Tibial nerve (tissue), 4 donors: ENCODE measurements at places on chromosomes 13 and 19.

DNA sequence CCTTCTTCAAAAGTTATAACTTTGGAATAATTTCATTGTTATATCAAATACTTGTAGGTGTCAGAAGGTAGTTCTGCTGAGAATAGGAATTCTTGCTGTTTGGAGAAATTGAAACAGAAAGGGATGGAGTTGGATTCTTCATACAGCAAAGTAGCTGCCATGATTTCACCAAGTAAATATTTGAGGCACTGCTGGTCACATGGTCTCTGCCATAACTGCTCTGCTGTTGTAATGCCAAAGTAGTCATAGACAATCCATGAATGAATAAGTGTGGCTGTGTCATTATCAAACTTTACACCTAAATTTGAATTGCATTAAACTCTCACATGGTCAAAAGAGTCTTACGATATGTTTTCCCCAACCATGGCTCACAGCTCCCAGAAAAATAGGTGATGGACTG is 308.6 kb downstream of the GPC6 start:
- no peak for DNase-seq

- no peak for DNase-seq
Observed at GRCh38 chr13:100298116-100298681, 209.3 kb downstream of the PCCA start.

- no peak for DNase-seq
Observed at GRCh38 chr13:66312312-66313087, 917.6 kb downstream of the PCDH9 start.

DNA sequence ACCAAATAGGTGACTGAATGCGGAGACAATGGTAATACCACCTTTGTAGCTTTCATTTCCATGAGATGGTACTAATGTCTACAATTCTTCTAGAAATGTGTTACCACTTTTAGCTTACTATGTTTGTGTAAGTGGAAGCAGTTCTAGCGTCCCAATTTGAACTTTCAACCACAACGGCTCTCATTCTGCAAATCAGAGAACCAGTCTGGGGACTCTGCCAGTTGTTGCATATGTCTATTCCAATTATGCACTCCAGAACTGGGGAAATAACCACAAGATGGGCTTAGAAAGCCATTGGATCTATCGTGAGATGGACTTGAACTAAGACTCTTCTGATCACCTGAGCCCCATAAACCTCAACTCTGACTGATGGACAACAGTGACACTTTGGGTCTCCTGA is 862.3 kb downstream of the SLITRK1 start:
- no peak for DNase-seq

GRCh38 chr19:5142725-5143097 is 173.8 kb downstream of the KDM4B start:
- no peak for DNase-seq

GRCh38 chr13:90217275-90217674 is 1130.2 kb upstream of the MIR17HG start:
- DNase-seq, result no peak

- no peak for DNase-seq
Observed at GRCh38 chr13:28438067-28438466, 56.9 kb downstream of the FLT1 start.

GRCh38 chr19:4012975-4013634 is 5.6 kb downstream of the PIAS4 start:
- DNase-seq, result no peak

- DNase-seq, result no peak
Observed at GRCh38 chr19:46197314-46198070, 32.0 kb upstream of the IGFL1 start.

DNA sequence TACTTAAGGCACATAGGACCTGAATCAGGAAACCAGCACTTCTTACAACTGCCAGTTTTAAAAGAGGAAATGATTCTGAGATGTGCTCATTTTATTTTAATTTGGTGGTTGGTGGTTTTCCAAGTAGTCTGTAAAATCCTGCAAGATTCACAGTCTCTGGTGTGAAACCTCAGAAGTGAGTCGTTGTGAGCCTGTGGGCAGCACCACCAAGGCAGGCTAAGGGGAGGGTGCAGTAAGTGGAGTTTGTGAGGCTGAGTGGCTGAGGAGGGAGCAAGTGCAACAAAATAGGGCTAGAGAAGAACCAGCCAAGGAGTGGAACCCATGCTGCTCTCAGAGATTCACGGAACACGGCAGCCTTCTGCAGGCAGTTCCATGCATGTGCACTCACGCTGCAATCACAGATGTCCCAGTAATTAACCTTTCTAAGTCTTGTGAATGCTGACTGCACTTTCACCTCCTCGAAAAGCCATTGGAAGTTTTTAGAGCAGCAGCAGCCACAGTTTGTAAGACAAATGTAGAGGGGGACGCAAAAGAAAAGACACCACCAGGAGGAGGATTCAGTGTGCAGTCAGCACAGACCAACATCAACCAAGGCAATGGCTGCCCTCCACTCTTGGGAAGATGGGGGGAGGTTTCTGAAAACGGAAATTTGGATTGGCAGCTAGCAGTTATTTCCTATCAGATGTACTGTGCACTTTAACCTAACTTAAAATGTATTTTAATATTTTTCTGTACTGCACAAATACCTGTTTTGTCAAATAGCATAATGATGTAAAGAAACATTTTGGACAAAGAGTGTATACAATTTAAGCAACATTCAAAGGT is 44.9 kb downstream of the ESD start:
- DNase-seq, result no peak

- no peak for DNase-seq
Observed at GRCh38 chr19:18452386-18452785, 14.5 kb upstream of the ISYNA1 start.

GRCh38 chr13:91017031-91017668 is 330.3 kb upstream of the MIR17HG start:
- DNase-seq, result no peak

- no peak for DNase-seq
Observed at GRCh38 chr19:2251106-2252054, 2.3 kb downstream of the AMH start.

- DNase-seq, result no peak
Observed at GRCh38 chr13:72125561-72125960, 258.6 kb upstream of the DACH1 start.

DNA sequence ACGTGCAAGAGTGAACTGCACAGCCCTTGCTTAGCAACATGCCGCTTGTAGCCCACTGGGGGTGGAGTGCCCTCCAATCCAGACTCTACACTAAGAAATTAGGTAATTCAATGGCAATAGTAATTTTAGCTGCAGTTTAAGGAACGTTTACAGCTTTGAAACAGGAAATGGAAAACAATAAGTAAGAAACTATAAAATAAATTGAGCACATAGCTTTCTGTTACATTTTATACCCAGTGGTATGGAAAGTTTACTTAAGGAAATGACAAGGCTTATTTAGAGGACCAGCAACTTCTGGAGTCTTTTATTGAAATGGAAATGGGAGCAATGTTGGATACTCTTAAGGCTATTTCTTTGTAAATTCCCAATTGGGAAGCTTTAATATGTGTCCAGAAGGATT is 373.2 kb downstream of the KCNRG start:
- DNase-seq, result no peak

- DNase-seq, result no peak
Observed at GRCh38 chr19:1774989-1775772, 21.9 kb downstream of the ONECUT3 start.

DNA sequence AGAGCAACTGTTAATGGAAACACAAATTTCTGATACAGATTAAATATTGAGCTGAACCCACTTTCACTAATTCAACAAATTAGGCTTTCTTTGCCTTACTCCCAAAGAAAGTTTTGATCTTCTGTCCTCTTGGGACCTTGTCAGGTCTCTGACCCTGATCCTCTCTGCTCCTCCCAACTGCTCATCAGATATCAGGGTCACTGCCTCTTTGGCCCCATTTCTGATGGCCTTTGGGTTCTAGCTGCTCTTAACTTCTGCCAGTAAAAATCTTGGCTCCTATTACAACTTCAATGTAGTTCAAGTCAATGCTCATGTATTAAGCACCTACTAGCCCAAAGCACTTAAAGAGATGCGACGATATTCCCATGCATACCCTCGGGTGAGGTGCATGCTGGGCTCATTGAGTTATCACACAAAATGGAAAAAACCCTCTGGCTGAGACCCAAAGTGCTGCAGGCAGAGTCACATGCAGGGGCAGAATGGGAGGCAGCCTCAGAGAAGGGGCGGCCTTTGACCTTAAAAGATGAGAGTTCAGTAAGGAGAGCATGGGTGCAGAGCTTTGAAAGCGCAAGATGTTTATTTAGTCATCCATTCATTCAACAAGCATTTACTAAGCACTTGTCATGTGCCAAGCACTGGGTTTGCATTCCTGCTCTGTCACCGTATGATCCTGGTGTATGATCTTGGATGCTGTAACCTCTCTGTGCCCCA is 183.4 kb downstream of the USP12 start:
- DNase-seq, result no peak

GRCh38 chr13:23758798-23759527 is 130.2 kb downstream of the MIPEP start:
- no peak for DNase-seq

GRCh38 chr19:55189403-55189835 is 9.3 kb upstream of the SYT5 start:
- DNase-seq, result no peak

DNA sequence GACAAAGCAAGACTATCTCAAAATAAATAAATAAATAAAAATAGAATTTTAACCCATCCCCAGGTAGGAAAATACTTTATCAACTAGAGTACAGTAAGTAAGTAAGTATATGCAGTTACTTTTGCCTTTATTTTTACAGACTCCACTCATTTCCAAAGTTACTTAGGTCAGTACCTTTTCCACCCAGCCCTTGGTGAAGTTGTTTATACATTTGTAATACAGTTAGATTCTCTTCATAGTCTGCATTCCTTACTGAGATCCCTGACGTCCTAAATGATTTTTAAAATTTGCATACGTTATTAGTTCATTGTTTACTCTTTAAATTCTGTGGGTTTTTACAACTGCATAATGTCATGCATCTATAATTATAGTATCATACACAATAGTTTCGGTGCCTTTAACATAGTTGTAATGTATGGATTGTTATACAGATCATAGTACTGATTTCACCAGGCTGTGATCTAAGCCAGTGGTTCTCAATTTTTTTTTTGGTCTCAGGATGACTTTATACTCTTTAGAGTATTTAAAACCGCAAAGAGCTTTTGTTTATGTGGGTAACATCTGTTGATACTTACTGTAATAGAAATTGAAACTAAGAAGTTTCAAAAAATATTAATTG is 10.4 kb downstream of the SETDB2 start:
- no peak for DNase-seq

- no peak for DNase-seq
Observed at GRCh38 chr19:12800466-12800770, 1.2 kb downstream of the PRDX2 start.

GRCh38 chr19:35403116-35403760 is 32.4 kb downstream of the GPR42 start:
- no peak for DNase-seq

DNA sequence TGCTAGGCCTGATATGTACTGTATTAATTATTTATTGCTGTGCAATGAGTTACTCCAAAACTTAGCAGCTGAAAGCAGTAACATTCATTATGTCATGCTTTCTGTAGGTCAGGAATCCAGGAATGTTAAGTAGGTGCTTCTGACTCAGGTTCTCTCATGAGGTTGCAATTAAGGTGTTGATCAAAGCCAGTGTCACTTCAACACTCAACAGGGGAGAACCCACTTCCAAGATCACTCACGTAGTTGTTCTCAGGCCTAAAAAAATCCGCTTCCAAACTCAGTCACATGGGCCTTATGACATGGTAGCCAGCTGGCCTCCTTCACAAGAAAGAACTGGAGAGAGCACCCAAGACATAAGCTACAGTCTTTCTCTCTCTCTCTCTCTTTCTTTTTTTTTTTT is 211.1 kb upstream of the NBEA start:
- no peak for DNase-seq

GRCh38 chr13:40943073-40943472 is 76.0 kb downstream of the ELF1 start:
- no peak for DNase-seq

DNA sequence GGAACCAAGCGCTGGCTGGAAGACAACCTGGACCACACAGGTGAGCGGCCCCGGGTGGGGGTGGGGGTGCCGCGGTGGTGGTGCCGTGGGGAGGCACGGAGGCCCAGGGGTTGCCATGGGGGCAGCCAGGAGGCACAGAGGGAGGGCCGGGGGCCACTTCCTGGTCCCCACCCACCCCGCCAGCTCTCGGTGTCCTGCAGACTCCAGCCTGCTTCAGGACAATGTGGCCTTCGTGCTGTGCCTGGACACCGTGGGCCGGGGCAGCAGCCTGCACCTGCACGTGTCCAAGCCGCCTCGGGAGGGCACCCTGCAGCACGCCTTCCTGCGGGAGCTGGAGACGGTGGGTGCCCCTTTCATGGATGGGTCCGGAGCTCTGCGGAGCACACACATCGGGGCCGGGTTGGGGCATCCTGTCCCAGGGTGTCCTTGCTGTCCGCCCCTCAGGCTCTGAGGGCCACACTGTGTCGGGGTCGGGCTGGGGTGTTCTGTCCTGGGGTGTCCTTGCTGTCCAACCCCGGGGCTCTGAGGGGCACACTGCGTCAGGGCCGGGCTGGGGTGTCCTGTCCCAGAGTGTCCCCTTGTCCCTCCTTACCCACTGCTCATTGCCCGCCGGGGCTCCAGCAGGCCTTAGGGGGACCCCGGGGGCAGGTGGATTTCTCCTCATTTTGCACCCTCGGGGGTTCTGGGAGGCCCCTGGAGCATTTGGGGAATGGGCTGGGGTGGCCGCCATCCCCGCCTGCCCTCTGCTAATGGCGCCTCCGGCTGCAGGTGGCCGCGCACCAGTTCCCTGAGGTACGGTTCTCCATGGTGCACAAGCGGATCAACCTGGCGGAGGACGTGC is 18.3 kb downstream of the NCLN start:
- DNase-seq, result no peak

GRCh38 chr13:21567714-21568113 is 36.3 kb downstream of the MICU2 start:
- no peak for DNase-seq

GRCh38 chr19:55336101-55336500 is 3.6 kb upstream of the KMT5C start:
- no peak for DNase-seq

DNA sequence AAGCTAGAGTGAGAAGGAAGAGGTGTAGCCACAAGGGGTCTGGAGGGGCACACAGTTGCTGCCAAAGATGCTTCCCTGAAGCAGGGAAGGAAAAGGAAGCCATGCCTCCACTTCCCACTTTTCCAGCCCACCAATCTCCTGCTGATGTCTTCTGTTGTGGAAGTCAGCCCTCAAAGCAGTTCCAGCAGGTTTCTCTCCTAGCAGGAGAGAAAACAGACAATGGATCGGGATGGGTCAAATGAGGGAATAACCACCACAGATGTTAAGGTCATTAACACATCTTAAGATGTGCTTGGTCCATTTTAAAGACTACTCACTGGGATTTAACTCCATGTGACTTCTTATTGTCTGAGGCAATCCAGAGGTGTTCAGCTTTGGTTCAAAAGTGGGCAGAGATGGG is 284.1 kb upstream of the SOX21 start:
- DNase-seq, result no peak
